Non-pigmented ciliary epithelial cell (primary cell): ENCODE measurements at places on chromosomes 12 and 14.
A peak's percentile ranks its signal among the peaks of the same experiment; 100 is the strongest.

DNA sequence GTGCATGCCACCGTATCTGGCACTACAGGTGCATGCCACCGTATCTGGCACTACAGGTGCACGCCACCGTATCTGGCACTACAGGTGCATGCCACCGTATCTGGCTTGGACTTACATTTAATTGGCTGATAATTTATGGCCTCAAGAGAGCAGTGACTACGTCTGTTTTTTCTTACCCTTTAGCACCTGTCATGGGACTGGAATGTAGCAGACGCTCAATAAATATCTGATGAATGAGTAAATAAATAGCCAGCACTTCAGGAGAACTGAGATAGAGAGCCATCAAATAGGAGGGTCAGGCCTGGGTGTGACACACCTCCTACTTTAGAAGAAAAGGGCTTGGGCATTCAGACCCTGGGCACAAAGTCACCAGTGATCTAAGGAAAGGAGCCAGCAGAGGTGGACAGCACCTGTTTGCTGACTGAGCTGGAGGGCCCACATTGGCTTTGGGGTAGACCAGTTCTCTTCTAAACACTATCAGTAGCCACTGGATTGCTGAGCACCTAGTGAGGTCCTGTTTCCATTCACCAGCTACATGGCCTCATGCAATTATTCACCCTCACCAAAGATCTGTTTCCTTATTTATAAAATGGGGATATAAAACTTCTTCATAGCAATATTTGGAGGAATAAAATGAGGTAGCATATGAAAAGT is 50.1 kb downstream of the RFX4 start:
- no peak for DNase-seq

GRCh38 chr12:111201036-111201435 is 167.9 kb downstream of the PHETA1 start:
- DNase-seq, result no peak

DNA sequence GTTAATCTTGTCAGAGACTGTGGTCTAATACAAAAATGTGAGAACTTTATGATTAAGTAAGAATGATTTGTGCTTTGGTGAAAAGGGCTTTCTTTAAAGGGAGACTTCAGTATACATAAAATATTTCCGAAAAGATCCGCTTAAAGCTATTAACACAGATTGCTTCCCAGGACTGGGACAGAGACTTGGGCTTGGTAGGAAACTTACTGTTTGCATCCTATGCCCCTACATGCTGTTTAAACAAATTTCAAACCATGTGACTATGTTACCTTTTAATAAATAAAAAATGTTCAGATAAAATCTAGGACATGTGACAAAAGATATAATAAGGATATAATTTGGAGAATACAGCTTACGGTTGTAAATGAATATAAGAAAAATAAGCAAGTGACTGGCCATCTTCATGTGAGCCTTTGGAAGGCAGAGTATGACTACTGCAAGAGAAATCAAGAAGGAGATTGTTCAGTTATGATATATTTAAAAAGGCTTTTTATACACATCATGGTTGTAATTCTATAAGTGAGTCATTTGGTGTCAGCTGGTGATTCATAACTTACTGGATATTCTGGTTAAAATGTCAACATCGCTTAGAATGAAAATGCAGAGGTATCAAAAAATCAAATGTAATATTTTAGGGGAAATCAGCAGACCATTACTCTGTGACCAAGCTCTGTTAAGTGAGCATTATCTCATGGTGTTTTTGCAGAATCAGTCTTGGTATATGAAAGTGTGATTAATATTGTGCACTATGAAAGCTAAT is 234.7 kb upstream of the E2F7 start:
- DNase-seq, result peak; percentile 56

DNA sequence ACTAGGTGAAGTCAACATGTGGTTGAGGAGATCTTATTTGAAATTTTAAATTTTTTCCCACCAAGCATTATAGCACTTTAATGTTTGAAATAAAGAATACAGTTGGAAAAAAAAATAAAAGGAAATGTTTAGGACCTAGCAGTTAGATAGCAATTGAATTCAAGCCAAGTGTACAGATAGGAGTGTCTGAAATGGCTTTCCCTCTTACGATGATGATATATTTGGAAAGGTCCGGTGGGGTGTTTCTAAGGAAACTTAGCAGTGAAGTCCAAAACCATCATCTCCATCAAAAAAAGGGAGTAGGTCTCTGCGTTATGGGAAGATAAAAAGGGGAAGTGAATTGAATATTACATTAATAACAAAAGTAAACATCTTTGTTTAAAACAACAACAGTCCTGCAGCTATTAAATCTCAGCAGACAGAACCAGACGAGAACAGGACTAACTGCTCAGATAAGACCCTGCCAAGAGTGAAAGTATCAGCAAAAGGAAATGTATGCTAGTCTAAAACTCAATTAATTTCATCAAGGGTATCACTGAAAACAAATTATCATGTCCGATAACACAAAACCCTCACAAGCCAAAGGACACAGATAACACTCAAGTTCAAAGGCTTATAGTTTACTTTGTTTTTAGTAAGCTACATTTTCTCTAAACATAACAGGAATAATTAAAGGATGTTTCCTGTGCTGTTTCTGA is 242.0 kb downstream of the BMP4 start:
- no peak for DNase-seq

GRCh38 chr14:101861464-101861863 is 100.0 kb downstream of the PPP2R5C start:
- DNase-seq, result no peak

DNA sequence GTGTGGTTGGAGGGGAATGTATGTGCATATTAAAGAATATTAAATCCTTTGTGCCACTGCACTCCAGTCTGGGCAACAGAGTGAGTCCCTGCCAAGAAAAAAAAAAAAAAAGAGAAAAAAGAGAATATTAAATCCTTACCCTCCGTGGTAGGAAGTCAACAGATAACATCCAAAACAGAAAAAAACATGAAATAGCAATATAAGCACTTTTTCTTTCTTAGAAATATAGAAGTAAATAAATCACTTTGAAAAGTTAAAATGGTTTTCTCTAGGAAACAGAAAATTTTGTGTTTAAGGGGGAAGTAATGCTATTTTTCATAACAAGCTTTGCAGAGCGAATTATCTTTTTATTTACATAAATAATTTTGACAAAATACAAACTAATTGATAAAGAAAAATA is 17.6 kb downstream of the SOS2 start:
- DNase-seq, result no peak

GRCh38 chr12:12379831-12380730 is 23.2 kb downstream of the BORCS5 start:
- DNase-seq, result no peak

- DNase-seq, result no peak
Measured at GRCh38 chr12:116309343-116309742, 31.9 kb upstream of the MED13L start.

DNA sequence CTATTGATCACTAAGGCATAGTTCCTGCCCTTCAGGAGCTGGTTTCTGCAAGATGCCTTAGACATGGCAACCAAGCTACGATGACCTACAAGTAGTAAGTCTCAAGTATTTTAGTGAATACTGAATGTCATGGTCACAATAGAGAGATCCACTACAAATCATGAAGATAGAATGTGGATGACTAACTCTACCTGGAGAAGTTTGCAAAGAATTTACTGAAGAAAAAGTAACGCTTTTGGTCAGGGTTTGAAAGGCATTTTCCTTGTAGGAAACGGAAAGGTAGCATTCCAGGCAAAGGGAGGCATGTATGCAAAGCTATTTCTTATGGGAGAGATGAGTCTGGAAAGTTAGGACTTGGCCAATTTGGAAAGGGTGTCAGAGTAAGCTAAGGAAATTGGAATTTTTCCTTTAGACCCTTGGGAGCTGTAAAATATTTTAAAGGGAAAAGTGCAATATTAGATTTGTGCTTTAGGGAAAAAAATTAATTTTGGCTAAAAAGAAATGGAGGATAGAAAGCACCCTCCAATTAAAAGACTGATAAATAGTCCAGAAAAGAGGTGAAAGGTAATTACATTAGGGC is 377.5 kb downstream of the EGLN3 start:
- no peak for DNase-seq

- no peak for DNase-seq
Measured at GRCh38 chr12:32587581-32588495, 91.3 kb upstream of the DNM1L start.

GRCh38 chr14:30129807-30130206 is 202.2 kb upstream of the PRKD1 start:
- DNase-seq, result no peak

GRCh38 chr12:124293286-124294003 is 1.4 kb upstream of the RFLNA start:
- DNase-seq, result no peak

DNA sequence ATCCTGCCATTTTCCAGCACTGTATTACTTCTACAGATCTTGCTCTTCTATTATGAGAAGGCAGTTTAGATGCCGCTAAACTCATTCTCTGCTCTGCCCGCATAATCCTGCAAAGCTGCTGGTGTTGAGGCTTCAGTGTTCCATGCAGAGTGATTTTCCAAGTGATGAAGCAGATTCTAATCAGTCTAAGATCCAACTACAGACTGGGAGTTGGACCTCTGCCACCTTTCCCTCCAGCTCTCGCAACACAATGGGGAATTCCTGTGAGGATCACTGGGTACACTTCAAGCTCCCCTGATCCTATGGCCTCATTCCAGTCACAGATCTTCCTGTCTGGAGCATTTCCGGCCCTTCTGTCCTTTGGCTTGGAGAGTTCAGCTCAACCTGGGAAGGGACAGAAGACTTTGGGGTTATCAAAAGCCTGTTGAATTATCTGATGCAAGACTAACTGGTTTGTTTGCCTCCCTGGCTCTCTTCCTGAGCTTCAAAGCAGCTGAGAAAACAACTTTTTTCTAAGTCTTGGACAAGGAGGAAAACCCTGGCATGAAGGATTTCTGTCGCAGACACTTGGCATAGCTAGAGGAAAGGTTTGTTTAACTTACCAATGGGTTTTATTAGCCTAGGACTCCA is 333.9 kb downstream of the ZFP36L1 start:
- DNase-seq, result peak; percentile 79

- DNase-seq, result no peak
Measured at GRCh38 chr14:53701108-53701875, 255.3 kb downstream of the BMP4 start.

- DNase-seq, result no peak
Measured at GRCh38 chr12:109678719-109679118, 34.9 kb upstream of the FAM222A start.

DNA sequence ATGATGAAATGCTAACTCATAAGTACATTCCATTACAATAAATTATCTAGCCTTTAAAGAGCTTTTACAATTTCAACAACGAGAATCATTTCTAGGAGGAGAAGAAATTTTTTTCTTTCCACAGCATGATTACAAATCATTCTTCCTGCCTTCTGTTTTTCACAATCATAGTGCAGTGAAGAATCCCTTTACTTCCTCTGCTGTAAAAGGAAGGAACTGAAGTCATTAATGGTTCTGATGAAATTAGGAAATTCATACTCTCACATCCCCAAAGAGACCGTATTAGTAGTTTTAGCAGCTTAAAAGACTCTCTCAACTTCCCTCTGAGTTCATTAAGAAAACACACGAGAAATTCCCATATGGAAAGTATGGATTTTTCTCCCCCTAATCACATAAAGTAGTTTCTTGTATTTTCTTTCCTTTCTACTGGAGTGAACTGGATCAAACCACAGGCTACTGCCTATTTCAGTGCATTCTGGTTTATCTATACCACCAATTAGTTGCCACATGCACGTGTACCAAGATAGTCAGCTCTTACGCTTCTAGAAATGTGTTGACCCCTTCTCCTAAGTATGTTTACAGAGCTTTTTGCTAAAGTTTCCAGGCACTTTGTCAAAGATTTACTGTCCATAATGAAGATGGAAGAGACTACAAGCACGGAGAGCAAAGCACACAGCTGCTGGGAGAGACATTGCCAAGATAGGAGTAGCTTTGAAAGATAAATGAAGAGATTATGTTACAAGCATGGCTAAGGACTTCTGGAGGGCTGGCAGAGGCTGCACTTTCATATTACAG is 58.9 kb upstream of the KITLG start:
- no peak for DNase-seq

DNA sequence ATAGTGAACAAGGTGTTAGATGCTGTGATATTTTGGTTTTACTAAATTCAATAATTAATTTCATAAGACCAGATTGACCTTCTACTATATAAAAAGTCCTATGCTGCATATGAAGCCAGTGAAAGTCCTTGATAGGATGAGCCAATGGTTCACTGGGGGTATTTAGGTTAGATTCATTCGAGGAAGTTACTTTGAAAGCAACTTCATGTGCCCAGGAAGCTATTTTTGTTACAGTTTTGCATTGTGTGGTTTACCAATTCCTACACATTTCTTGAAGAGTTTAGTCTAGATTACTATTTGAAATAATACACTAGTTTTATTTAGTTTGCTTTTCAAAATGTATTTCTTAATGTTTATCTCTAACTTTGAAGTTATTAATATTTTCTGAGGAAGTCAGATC is 58.5 kb upstream of the RMST start:
- DNase-seq, result no peak

- no peak for DNase-seq
Measured at GRCh38 chr12:67068761-67069450, 200.3 kb upstream of the CAND1 start.

GRCh38 chr12:108457006-108457733 is 57.9 kb upstream of the FICD start:
- DNase-seq, result peak; percentile 24

DNA sequence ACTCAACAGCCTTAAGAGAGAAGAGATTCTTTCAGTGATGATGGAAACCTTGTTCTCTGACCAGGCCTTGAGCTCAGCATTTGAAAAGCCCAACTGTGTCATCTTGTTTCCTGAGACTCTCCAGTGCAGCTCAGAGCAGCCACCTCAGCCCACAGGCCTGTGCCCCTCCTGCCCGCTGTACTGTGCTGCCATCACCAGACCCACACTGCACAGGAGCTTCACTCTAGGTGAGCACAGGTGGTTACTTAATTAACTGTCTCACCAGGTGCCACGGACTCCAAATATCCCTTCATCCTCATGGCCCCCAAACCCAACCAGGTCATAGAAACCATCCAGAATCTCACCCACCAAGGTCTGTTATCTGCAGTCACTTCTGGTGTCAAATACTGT is 51.3 kb downstream of the JAG2 start:
- DNase-seq, result no peak

DNA sequence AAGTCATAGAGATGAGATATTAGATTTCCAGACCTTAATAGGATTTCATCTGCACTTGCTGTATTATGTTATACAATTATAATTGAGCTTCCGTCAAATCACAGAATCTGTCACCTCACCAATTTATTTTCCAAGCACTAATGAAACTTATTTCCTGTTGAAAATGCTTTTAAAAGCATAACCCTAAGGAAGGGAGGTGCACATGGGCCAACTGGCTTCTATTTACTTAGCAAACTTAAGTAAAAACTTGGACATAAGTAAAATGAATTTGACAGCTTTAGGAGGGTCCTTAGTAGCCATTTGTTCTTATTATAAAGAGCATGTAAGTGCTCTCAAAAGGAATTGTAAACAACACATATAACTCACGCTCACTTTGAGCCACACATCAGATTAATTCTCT is 462.2 kb upstream of the TMPO start:
- no peak for DNase-seq

GRCh38 chr12:127773520-127773919 is 493.4 kb upstream of the TMEM132C start:
- no peak for DNase-seq

DNA sequence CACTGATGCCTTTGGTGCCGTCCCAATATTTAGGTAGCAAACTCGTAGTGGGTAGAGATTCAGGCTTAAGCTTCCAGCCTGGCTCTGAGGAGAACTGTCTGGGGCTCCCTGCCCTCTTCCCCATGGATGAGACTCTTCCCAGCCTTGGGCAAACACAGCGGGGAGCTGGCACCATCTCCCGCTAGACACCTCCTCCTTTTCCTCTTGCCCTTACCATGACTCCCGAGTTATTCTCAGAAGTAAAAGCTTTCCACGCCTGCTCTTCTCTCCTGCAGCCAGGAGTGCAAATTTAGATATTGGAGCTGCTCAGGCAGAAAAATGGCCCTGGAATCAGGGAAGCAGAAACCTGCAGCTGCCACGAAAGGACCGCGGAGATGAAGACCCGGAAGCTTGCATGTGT is 45.6 kb upstream of the RBM19 start:
- DNase-seq, result no peak
